ENCODE measurements at places on chromosomes 4 and X.

- no peak for DNase-seq
Measured at GRCh38 chr4:3402491-3403347, 39.0 kb upstream of the HGFAC start.

DNA sequence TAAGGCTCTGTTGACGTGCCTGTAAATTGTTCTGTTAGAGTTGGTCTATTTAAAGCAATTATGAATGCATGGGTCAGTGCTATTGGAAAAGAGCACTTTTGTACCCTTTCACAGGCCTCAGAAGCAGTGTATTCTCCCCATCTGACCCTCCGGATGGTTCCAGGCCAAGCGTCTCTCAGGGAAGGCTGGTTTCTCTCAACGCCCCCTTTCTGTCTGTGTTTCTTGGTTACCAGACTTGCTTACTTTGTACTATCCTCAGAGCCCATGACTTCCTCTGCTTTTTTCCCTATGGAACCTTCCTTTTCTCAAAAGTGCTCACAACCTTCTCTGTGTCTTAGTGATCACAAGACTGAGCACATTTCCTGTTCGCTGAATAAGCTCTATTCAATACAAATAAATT, 559.3 kb upstream of the ZFP42 start:
- DNase-seq: peak; percentile 37

- no peak for DNase-seq
Measured at GRCh38 chrX:110060846-110061537, 58.1 kb downstream of the TMEM164 start.

GRCh38 chr4:110049951-110050925, 137.6 kb downstream of the EGF start:
- peak; percentile 53 for DNase-seq

DNA sequence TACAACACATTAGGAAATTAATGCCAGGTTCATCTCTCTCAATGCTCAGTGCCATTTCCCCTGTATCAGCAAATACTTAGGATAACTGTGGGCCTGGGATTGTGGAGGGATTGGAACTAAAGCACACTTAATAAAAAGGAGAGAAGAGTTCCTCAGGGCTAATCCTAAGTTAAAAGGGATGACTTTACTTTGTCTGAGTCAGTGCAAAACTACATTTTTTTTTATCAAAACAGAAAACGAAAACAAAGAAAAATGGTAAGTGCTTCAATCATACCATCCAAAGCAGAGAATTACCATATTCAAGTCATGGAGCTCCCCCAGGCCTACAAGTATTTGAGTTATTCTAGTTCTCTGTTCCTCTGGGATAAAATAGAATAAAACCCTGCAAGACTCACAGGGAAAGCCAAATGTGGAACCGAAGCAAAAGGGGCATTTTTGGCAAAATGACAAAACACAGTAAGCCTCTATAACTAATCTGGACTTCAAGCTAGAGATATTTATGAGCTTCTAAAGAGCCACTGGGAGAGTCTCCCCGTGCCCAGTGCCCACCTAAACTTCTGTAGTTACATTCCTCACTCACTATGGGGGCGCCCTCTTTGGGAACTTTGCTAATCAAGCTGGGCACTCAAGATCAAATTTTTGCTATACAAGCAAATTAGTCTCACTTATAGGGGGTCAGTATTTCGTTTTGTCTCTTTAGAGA, 53.4 kb downstream of the PALLD start:
- DNase-seq: no peak

DNA sequence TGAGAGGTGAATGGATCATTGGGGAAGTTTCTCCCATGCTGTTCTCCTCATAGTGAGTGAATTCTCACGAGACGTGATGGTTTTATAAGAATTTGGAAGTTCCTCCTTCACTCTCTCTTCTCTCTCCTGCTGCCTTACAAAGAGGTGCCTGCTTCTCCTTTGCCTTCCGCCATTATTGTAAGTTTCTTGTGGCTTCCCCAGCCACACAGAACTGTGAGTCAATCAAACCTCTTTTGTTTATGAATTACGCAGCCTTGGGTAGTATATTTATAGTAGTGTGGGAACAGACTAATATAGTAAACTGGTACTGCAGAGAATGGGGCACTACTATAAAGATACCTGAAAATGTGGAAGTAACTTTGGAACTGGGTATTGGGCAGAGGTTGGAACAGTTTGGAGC, 7.8 kb upstream of the CTAG2 start:
- no peak for DNase-seq

DNA sequence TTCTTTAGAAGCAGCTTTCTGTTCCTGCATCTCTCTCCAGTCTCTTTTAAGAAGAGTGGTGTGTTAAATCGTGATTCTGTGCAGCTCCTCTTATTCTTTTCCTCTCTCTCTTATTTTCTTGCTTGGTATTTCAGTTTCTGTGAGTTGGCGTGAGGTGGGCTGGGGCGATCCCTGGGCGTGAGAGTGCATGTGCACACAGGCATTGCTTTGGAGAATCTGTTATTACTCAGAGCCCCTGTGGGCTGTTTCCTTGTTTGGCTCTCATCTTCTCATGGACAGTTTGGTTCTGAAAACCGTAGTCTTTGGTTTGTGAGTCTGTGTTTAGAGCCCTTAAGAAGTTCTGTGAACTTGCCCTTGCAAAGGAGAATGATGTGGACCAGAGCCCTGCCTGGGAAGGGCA, 97.2 kb upstream of the CLNK start:
- no peak for DNase-seq

DNA sequence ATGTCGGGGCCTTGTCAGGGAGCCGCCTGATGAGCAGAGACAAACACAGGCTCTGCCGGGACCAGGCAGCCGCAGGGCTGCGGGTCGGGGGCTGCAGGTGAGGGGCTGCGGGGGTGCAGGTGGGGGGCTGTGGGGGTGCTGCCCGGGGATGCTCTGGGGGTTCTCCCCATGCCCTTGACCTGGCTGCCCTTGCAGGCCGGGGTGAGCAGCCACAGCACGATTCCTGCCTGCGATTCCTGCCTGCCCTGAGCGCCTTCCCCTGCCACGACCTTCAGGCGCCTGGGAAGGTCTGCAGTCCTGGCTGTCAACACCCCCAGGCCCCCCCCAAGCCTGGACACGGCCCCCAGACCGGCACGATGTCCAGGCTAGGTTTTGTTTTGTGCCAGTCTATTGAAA, 106.3 kb downstream of the FAM53A start:
- DNase-seq: no peak

DNA sequence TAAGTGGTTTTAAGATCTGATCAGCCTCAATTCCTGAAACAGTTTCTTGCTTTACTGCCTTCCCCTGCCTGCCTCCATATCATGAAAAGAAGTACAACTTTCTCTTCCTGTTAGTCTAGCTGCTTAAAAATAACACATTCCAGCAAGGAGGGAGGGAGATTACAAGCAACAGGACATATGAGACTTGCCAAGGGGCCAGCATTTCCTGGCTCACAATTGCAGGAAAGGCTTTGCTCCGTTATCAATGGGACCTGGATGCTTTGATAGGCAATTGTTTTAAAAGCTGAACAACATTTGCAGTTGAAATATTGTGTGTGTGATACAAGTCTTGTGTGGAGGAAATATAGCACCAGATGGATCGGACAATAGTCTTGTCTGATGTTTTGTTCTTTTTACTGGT, 425.0 kb downstream of the FAT4 start:
- peak; percentile 7 for DNase-seq

DNA sequence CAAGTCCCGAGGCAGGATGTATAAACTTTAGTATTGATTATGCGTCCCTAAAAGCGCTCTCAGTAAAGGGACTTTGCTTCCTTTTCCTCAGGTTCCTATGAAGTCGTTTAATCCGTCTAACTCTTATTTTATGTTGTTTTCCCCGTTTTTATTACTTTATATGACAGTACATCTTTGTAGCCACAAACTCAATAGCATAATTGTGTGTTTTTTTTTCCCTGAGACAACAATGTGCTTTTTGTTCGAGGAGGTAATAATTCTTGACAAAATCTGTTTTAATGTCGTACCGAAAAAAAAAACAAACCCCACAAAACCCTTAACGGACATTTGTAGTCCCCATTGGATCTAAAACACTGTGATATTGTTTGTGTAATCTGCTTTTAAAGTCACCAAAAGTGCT, 17.9 kb upstream of the PPP2R3B start:
- no peak for DNase-seq

GRCh38 chr4:38223306-38223705, 263.1 kb downstream of the PTTG2 start:
- DNase-seq: no peak

- no peak for DNase-seq
Measured at GRCh38 chr4:11182586-11183355, 245.9 kb downstream of the HS3ST1 start.

DNA sequence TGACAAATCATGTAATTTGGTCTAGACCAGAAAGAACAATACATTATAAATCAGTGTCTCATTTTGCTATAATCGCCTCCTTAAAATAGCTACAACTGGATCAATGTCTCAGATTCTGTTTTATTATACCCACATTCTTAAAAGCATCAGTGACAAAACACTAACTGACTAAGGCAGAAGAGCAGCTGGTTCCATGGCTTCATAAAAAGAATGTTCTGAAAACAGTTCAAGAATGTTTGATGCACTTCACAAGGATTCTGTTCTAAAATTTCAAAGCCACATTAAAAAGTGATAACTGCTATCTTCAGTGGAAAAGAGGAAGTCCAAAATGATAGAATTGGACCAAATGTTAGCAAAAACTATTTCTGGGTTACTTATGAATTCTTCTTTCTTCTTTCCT, 69.8 kb downstream of the COL25A1 start:
- no peak for DNase-seq

DNA sequence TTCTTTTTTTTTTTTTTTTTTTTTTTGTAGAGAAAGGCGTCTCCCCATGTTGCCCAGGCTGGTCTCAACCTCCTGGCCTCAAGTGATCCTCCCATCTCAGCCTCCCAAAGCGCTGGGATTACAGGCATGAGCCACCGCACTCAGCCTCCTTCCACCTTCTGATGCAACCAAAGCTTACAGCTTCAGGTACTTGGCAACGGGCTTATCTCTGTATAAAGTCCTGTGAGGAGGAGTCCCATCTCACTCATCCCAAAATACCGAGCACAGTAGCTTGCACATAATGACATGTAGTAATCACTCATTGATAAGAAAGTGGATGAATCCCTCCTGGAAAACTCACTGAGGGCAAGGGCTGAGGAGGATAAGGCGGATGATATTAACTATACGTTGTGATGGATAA, 19.1 kb downstream of the IRF2 start:
- DNase-seq: no peak

DNA sequence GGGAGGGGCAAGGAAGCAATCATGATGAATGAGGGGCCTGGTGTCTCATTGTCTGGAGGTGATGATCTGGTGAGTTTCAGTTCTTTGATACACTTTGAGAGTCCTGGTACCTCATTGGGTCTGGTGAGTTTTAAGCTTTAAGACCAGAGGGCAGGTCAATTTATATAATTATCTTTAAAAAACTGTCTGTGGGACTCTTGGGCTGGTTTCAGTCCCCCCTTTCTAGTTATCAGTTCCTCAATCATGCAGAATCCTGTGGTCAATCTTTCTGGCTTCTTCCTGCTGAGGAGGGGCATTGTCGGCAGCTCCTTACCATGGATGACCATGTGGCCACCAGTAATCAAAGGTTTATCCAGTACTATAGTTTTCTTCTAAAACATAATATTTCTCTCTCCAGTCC, 789.1 kb downstream of the PCDH18 start:
- DNase-seq: no peak

GRCh38 chr4:133464311-133464710, 315.2 kb downstream of the PCDH10 start:
- no peak for DNase-seq

- DNase-seq: no peak
Measured at GRCh38 chrX:103330681-103331288, 746 bp downstream of the TCEAL7 start.

- no peak for DNase-seq
Measured at GRCh38 chrX:10702031-10702430, 81.6 kb upstream of the MID1 start.

DNA sequence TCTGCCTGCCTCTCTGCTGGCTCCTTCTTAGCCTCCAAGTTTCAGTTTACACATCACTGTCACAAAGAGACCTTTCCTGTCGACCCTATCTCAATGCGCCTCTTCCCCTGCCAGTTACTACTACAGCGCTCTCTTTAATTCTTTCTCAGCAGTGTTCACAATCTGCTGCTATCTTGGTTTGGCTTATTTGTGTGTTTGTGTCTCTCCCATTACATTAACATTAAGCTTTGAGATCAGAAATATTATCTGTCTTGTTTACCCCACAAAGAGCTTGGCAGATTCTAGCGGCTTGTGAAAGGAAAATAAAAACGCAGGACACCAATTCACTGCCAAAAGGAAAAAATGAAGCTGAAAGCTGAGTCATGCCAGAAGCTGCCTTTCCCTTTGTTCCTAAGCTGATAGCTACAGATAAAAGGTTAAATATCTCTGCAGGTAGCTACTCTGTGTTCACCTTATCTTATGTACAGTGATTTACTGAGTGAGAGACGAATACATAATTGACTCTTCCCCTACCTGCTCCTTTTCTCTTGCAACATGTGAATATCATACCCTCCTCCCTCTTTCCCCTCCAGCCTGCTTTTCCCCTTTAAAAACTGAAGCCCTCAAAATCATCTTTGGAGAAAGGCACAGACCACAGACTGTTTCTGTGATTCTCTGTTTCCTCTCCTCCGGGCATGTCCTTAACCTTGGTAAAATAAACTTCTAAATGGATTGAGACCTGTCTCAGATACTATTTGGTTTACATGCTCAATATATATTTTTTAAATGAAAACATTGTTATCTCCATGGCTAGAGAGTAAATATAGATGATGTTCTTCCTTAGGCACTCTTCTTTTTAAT, 19.3 kb upstream of the SLC9A7 start:
- no peak for DNase-seq

DNA sequence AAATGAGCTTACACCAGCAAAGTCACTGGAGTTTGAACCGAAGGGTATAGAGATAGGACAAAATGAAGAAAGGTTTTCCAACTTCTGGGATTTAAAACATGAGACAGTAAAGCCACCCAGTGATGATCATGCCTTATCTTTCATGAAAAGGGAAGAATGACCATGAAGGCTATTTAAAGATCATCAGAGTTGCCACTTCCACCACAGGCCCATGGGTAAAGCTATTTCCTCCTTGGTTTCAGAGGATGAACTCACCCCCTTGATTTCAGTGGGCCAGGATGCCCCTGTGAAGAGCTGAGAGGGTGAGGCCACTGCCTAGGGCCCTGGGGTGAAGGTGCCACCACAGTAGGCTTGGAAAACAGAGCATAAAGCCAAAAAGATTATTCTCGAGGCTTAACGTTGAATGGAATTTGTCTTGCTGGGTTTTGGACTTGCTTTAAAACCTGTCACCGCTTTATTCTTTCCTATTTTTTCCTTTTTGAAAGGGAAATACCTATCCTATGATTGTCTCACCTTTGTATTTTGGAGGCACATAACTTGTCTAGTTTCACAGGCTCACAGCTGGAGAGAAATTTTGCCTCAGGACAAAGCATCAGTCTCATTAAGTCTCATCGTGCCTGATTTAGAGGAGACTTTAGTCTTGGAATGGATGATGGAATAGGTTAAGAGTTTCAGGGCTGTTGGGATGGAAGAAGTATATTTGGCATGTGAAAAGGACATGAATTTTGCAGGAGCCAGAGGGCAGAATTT, 254.0 kb downstream of the SNCA start:
- no peak for DNase-seq

Data from putamen (tissue), 1 donor.